ENCODE measurements at places on chromosomes 11 and 22. TPM values are rescaled to one million over a fixed set of nuclear protein-coding genes. Genes with fewer than 3 reads are reported as not detected.

- no peak overlapping the region for H3K27ac ChIP-seq
- H3K4me3 ChIP-seq: no peak overlapping the region
- no peak for DNase-seq
- no peaks in the 10 kb centered on the region for H3K4me1 ChIP-seq
- peaks cover 8% of the 10 kb centered on the region for H3K27me3 ChIP-seq
Observed at GRCh38 chr11:18144243-18144642, 11.9 kb downstream of the MRGPRX3 start.

DNA sequence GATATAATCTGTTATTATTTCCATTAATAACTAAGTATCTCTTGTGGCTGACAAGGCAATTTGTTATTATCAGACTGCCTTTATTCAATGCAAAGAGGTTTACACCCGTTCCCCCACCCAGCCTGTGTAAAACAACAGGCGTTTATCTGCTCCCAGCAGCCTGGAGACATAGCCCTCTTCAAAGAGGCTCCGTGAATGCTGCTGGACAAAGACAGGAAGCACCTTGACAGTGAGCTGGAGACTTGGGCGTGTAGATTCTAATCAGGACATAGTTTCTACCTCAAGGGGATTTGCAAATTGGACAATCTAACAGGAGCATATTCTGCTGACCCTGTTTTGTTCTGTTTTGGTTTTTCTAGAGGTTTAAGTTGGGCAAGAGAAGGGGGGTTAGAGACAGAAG, 733.0 kb upstream of the KIRREL3 start:
- DNase-seq: no peak
- H3K4me1 ChIP-seq: no peaks in the 10 kb centered on the region
- H3K27me3 ChIP-seq: no peaks in the 10 kb centered on the region
- no peak overlapping the region for H3K4me3 ChIP-seq
- H3K27ac ChIP-seq: no peak overlapping the region

DNA sequence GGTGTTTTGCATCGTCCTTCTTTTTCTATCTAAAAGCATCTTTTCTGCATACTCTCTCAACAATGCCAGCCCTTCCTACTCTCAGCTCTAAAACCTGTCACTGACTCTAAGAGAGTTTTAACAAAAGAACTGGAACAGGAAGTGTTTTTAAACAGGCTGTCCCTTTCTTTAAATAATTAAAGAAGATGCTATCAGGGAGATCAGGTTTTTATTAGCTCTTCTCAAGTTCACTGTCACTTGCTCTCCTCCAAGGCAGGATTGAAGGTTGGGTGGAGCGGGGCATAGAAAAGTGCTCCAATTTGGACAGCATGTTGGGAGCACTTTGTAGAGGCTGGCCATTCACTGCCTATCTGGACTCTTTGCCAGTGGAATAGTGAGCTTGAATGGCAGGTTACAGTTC, 56.4 kb upstream of the BARX2 start:
- no peak for DNase-seq
- H3K36me3 ChIP-seq: no peaks in the 10 kb centered on the region
- no peak overlapping the region for H3K27ac ChIP-seq
- no peak overlapping the region for H3K4me3 ChIP-seq
- no peaks in the 10 kb centered on the region for H3K27me3 ChIP-seq
- peaks cover 2% of the 10 kb centered on the region for H3K4me1 ChIP-seq

- H3K4me3 ChIP-seq: no peak overlapping the region
- no peak for DNase-seq
- peak overlapping the region; percentile 76 for H3K27ac ChIP-seq
- H3K4me1 ChIP-seq: peaks cover 17% of the 10 kb centered on the region
- no peaks in the 10 kb centered on the region for H3K27me3 ChIP-seq
- peaks cover 17% of the 10 kb centered on the region for H3K36me3 ChIP-seq
Observed at GRCh38 chr11:74138021-74138420, 32.8 kb downstream of the C2CD3 start.

DNA sequence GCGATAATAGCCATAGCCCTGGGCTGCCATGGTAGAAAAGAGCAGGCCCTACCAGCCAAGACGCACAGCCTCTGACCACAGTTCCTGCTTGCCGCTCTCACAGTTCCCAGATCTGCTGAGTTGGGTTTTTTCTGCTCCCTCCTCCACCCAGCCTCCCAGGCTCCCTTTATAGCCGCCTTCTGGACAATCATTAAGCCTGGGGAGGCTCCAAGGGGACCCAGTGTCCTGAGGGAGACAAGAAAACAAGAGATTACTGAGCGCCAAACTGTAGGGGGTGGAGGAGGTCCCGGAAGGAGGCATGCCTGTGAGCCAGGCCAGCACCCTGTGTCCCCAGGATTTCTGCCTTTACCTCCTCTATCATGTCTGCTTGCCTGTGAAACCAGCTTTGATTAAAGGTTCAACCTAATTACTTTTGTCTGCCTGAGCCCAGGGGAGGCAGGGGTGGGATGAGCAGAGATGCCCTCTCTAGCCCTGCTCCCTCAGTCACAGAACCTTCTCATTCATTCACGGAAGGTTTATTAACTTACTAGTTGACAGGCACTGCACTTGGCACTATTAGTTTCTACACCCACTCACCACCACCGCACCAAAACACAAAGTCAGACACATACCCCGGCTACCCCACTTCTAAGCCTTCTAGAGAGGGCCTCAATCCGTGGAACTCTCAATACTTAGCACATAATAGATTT, 1.2 kb downstream of the SLC37A4 start:
- peak overlapping the region; percentile 80 for H3K27ac ChIP-seq
- peaks cover 26% of the 10 kb centered on the region for H3K4me1 ChIP-seq
- peaks cover 41% of the 10 kb centered on the region for H3K36me3 ChIP-seq
- DNase-seq: no peak

The APOL5 gene
- total RNA-seq: not detected

GRCh38 chr11:45209891-45210699, 63.7 kb downstream of the PRDM11 start:
- peak overlapping the region; percentile 29 for H3K4me3 ChIP-seq
- H3K4me1 ChIP-seq: peaks cover 37% of the 10 kb centered on the region
- DNase-seq: peak; percentile 96
- peaks cover 31% of the 10 kb centered on the region for H3K36me3 ChIP-seq
- H3K27me3 ChIP-seq: no peaks in the 10 kb centered on the region

DNA sequence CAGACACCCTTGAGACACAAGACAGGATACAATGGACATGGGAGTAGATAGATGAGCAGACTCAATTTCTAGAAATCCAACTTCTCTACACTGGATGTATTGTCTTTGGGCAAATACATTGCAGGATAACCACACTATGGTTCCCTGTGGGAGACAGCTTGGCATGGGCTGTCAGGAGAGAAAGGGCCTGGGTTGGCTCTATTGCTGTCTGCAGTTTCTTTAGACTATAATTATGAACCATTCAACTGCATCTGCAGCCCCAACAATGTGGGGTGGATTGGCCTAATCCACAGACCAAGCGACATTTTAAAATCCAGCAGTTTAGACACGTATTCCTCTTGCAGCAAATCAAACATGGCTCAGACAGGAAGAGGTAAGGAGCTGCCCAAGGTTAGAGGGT, 60.3 kb downstream of the ETS1 start:
- peaks cover 30% of the 10 kb centered on the region for H3K4me1 ChIP-seq
- H3K27me3 ChIP-seq: no peaks in the 10 kb centered on the region
- H3K27ac ChIP-seq: no peak overlapping the region

The P4HA3 gene
- total RNA-seq: 0.99 TPM

DNA sequence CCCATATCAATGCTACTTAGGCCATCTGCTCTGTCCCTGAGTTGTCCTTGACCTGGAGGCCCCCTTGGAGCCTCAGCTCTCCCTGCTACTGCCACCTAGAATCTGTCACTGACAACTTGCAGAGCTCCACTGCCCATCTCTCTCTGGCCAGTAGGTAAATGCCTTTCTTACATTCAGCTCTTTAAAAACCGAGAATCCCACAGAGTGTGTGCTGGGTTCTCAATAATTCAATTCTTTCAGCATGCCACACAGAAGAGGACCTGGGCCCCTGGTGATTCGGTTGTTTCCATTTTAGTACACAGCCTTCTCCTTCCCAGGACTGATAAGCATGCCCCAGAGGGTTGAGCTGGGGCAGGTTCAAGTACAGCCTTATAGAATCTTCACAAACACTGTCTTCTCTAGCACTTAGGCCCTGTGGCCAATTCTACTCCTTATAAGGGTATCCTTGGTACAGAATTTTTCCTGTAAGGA, 22.0 kb upstream of the IPO7 start:
- no peak overlapping the region for H3K4me3 ChIP-seq
- peak overlapping the region; percentile 96 for H3K27ac ChIP-seq
- H3K4me1 ChIP-seq: peaks cover 26% of the 10 kb centered on the region
- H3K36me3 ChIP-seq: no peaks in the 10 kb centered on the region
- DNase-seq: no peak
- no peaks in the 10 kb centered on the region for H3K27me3 ChIP-seq
